Left cardiac atrium (tissue), 4 donors: ENCODE measurements at places on chromosomes 5 and 9.

GRCh38 chr5:6861667-6862066 is 148.4 kb downstream of the TENT4A start:
- DNase-seq, result no peak

DNA sequence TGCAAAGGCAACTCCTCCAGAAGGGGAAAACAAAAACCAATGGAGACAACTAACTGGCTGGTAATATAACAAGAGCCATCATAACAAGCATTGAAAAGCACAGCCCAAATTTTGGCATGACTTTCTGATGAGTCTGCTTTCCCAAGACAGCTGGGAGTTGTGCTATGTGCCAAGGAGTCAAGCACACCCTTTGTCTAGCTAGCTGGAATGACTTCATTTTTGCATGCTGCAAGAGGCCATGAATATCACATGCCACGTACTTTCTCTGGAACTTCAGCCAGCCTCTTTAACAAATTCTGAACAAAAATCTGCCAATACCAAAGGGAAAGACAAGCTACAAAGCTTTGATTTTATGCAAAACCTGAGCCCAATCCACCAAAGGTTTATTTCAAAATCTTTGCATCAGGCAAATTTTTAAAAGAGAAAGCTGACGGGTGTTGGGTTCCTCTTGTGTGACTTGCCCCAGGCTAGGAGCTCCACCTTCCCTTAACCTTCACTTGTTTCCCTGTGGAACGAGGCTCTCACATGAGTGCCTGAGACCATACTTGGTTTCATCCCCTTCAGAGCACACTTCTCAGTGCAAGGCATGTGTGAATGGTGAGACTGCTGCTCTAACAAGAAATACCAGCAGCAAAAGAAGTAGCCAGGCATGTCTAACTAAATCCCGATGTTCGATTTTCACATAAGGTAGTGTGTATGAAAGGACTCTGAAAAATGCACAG is 47.3 kb downstream of the S1PR3 start:
- DNase-seq, result peak; percentile 47

DNA sequence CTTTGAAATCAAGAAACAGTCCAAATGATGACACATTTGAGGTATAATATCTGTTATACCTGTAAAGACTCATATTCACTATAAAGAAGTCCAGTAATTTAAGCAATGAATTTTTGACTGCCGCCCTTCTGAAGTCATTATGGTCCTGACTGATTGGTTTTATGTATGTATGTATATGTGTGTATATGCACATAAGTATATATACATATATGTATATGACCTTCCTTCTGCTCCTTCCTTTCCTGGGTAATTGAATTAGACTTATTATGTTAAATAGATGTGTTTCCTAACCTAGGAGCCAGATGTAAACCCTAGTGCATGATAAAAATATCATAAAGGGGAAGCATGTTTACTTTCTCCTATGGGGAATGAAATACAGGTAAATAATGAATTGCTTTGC is 343.1 kb upstream of the BRINP1 start:
- DNase-seq, result no peak

GRCh38 chr5:20359377-20359776 is 371.4 kb upstream of the CDH18 start:
- no peak for DNase-seq

DNA sequence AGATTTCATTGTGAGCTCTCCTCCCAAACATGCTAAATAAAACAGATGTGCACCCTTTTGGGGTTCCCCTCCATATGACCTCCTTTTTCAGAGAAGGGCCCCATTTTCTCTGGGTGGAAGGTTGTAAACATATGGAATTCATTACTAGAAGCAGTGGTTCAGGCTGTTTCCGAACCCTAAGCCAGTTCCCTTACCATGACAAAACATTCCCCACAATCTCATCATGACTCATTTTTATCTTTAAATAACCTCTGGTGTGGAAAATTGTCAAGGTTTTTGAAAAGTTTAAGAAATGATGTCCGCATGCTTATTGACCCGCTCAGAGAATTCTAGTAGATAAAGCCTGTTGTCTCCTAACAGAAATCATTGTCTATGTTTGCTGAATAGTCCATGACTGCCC is 127.3 kb upstream of the PIK3R1 start:
- DNase-seq, result no peak

DNA sequence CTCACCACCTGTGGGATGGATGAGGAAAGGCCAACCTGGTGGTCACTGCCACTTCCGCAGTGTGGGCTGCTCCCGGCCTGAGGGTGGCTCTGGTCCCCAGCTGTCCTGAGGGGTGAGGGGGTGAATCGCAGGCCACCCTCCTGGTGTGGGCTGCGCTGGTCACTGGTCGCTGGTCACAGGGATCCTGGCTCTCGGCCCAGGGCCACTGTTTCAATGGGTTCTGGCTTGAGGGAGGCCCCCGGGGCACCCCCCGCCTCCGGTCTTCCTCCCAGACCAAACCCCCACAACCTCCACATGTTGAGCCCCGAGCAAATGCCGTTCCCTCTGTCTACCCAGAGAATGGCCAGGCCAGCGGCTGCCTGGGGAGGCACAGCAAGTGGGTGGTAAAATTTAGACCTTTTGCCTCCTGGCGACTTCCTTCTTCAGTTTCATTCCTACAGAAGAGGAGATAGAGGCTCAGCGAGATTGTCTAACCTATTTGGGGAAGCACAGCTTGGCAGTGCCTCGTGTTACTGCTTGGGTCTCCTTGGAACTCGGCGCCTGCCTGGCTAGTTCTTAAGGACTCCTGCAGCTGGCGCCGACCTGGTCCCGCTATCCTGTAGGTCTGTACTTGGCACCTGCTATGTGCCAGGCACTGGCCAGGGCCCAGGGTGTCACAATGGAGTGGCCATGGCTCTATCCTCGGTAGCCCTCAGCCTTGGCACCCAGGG is 48.2 kb downstream of the RXRA start:
- DNase-seq, result no peak

GRCh38 chr9:85521371-85522197 is 220.2 kb downstream of the AGTPBP1 start:
- no peak for DNase-seq

- no peak for DNase-seq
These were observed 727 bp upstream of the ADRB2 start for GRCh38 chr5:148825716-148826052.

- DNase-seq, result no peak
These were observed 365.7 kb downstream of the SPATA31D1 start for GRCh38 chr9:82354279-82354659.
